Epithelial cell of alveolus of lung (primary cell): ENCODE measurements at places on chromosomes 12 and 14. TPM values are rescaled to one million over a fixed set of nuclear protein-coding genes. Genes with fewer than 3 reads are reported as not detected.

PITPNM2 gene
- 2.5 and 13.9 TPM in 2 replicates for total RNA-seq

SSPN gene
- total RNA-seq = 3.8 and 13.3 TPM in 2 replicates

TRPV4 gene
- total RNA-seq = 1.2 and 8.7 TPM in 2 replicates

CLEC4D gene
- total RNA-seq = not detected in 2 replicates

LGALS3 gene
- 282 and 341 TPM in 2 replicates for total RNA-seq

ATF1 gene
- 15.3 and 21.6 TPM in 2 replicates for total RNA-seq

SYNDIG1L gene
- 0.13 and 2.5 TPM in 2 replicates for total RNA-seq

OR4Q2 gene
- total RNA-seq = not detected in 2 replicates

AQP5 gene
- total RNA-seq = not detected in 2 replicates

SERPINA1 gene
- 0.24 and 5.3 TPM in 2 replicates for total RNA-seq

PAX9 gene
- total RNA-seq = not detected in 2 replicates

PELI2 gene
- 7.9 and 23.0 TPM in 2 replicates for total RNA-seq

PLEKHH1 gene
- 0.26 and 1.8 TPM in 2 replicates for total RNA-seq

TOMM20L gene
- total RNA-seq = not detected in 2 replicates

MORN3 gene
- total RNA-seq = under 0.01 and 1.6 TPM in 2 replicates

BEGAIN gene
- 0.08 and 4.0 TPM in 2 replicates for total RNA-seq

CSAD gene
- 1.2 and 7.5 TPM in 2 replicates for total RNA-seq

SNAPC1 gene
- total RNA-seq = 7.3 and 13.4 TPM in 2 replicates

TTC6 gene
- 0.13 TPM in 1 of 2 replicates, not detected in the other for total RNA-seq

AHNAK2 gene
- 7.6 and 22.5 TPM in 2 replicates for total RNA-seq

BCL11B gene
- total RNA-seq = 0.13 and 0.16 TPM in 2 replicates
